ENCODE measurements at places on chromosomes 7 and 10.

- no peak for DNase-seq
Observed at GRCh38 chr7:129771928-129772479, 160.5 kb downstream of the NRF1 start.

GRCh38 chr10:117619223-117619622 is 76.7 kb downstream of the EMX2 start:
- DNase-seq, result no peak

DNA sequence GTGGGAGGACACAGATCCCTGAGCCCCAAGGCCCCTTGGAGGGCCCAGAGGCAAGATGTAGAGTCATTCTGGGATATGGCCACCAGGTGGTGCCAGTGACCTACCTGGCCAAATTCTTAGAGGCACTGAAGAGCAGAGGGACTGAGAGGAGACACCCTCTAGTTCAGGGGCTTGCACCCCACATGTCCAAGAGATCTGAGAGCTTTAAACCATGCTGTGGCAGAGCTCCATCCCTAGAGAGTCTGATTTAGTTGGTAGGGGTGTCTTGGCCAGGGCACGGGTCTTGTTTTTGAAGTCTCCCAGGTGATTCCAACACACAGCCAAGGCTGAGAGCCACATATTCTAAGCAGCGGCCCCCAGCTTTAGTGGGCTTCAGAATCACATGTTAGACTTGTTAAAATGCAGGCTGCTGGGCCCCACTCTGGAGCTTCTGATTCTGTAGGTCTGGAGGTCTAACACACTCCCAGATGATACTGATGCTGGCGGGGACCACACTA is 52.5 kb downstream of the PRF1 start:
- peak; percentile 78 for DNase-seq

GRCh38 chr10:104774234-104774633 is 133.1 kb downstream of the SORCS3 start:
- no peak for DNase-seq

DNA sequence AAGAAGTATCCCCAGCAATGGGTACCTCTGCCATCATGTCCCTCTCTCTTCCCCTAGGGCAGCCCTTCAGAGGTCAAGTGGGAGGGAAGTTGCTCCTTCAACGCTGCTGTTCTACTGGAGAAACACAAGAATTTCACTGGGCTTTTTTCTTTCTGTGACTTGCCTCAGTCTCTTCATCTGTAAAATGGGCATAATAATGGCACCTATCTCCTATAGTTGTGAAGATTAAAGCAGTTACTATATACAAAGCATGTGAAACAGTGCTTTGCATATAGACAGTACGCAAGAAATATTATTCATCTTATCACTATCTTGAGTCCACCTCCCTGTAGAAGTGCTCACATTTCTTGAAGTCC is 1.6 kb upstream of the NPFFR1 start:
- DNase-seq, result no peak

DNA sequence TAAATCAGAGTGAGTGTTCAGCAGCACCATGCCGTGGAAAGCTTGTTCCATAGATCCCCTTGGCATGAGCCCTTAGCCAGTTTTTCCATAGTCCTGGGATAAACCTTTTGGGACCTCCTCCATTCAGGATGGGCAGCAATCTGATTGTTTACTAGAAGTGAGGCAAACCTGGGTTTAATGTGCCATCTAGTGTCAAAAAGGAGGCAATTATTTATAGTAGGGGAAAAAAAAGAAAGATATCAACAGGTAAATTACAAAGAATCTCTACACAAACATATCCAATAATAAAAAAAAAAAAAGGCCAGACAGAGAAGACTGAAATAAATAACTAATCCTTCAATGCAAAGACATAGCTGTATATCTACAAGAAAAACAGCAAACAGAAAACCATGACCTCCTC is 229.0 kb upstream of the STK17A start:
- DNase-seq, result no peak

DNA sequence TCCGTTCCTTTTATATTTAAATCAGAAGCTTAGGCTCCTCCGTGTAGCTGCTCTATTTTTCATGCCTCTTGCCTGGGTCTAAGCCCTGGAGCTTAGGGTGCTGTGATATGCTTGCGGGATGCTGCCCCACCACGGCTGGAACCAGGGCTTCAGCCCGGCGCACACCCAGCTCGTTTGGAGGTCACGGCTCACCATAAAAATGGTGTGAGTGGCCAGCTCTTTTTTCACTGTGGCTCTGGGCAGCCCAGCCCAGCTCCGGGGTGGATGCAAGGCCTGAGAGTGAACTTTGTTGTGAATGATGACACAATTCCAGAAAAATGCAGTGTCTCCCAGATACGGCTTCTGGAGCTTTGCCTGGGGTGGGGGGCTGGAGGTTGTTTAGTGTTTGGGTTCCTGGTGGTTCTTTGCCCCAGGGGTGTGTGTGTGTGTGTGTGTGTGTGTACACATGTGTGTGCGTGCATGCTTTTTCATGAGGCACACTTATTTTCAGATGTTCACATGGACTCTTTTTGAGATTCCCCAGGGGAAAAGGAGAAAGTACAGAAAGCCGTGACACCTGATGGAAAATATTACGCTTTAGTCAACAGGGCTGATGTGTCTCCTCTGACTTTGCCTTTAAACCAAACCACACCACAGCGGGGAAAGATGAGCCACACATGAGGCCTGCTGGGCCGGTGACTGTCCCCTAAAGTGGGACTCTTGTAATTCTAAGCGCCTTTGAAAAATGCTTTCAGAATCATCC is 46.2 kb downstream of the GRK5 start:
- no peak for DNase-seq

DNA sequence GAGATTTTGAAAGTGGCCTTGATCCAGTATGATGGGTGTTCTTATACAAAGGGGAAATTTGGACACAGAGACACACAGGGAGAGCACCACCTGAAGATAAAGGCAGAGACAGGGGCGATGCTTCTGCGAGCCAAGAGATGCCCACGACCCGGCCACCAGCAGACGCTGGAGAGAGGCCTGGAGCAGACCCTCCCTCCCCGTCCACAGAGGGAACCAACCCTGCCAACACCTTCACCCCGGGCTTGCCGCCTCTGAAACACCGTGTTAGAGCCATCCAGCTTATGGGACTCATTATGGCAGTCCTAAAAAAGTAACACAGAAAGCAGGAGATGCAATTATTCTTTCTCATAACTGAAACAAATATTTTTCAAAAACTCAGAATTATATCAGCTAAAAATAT is 303.3 kb upstream of the SHH start:
- DNase-seq, result no peak

DNA sequence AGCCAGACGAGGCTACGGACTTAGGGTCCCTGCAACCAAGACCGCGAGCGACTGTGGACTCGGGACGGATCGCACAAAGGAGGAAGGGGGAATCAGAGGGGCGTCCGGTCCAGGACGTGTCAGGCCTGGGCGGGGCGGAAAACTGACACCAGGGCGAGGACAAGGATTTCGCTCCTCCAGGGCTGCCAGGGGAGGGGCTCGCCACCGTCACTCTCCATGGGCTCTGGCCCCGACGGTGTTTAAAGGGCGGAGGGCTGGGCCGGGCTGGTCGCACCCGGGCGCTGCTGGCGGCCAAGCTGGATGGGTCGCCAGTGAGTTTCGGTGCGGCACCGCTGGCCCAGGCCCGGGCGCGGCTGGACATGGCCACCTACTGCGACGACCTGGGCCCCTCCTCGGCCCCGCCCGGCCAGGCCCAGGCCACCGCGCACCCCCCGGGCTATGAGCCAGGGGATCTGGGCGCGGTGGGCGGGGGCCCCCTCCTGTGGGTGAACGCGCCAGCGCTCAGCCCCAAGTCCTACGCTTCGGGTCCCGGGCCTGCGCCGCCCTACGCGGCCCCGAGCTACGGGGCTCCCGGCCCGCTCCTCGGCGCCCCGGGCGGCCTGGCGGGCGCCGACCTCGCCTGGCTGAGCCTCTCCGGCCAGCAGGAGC is at the start of gene FOXI2:
TSS of gene FOXI2 (plus strand) at position 271 of the 648 bp plus-strand sequence. CDS start at position 360, 89 bp downstream.
- no peak for DNase-seq

DNA sequence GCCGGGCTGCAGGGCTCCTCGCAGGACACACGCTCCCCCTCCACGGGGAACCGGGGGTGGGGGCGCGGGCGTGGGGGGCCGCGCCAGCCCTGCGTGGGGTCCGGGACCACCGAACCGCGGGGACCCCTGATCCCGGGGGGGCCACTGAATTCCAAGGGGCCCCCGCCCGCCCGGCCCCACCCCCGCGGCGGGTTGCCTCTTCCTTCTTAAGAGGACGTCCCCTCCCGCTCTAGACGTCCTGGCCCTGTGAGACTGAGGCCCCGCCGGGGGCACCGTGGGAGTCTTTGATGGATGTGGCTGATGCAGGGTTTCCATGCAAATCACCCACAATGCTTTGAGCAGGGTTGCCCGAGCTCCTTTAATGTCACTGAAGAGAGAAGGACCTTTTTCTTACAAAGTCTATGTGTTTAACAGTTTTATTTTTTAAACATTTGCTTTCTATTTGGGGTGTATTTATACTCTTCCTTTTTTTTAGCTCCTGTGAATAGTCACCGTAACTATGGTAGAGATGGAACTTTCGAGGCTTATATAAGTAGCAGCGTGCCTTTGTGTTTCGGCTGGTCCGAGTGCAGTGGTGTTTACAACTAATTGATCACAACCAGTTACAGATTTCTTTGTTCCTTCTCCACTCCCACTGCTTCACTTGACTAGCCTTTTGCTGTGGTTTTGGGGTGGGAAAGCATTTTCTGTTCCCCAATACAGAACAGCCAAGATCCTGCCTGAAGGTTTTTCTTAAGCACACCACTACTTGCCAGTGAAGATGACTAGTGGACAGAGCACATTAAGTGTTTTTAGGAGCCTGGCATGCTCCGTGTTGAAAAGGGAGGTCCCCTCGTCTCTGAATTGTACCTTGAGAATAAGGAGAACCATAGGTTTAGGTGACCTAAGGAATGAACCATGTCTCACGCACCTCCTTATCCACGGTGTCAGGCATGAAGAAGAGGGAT is 44.8 kb downstream of the PDIA4 start:
- DNase-seq, result peak; percentile 92

DNA sequence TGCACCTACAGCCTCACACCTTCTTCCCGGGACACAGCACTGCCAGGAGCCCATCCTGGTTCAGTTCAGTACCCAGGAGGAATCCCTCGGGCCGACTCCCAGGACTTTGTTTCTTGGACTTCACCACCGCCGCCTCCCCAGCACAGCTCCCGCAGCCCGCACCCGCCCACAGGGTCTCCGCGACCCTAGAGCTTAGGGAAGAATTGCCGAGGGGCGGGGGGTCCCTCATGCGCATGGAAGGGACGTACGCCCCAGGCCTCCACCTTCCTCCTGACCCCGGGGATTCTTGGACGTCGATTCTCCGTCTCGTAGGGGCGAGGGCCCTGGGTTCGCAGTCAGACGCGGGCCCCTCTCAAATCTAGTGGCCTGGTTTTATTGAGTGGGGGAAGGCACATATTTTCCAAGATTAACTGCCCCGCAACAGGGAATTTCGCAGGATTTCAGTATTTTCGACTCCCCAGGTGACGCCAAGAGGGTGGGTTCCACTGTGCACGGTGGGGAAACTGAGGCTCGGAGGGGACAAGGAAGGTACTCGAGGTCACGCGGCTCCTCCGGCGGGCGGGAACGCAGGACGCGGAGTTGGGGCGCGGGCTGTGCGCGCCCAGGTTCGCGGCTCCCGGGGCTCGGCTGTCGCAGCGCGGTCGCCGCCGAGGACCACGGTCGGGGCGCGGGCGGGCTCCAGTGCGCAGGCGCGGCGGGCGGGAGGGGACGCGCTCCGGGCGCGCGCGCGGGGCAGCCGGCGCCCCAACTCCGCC is at the start of gene ADCY1:
TSS of gene ADCY1 (plus strand) at position 708 of the 755 bp plus-strand sequence. CDS start 176 bp downstream, outside the sequence.
- DNase-seq, result no peak

DNA sequence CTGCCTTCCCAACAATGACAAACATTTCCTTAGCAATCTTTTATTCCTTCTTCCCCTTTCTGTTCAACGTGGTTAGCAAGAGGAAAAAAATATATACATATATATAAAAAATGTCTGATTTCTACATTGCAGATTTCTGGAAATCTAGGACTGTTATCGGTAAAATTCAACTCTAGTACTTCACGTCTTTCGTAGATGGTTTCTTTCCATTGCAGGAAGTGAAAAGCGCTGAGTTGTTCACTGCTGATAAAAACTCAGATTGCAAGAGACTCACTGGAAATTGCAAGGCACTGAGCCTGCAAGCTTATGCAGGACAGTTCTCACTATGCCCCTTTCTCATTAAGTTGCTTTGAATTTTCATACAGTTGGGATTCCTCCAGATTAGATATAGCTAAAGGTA is 23.9 kb downstream of the KIN start:
- DNase-seq, result no peak

DNA sequence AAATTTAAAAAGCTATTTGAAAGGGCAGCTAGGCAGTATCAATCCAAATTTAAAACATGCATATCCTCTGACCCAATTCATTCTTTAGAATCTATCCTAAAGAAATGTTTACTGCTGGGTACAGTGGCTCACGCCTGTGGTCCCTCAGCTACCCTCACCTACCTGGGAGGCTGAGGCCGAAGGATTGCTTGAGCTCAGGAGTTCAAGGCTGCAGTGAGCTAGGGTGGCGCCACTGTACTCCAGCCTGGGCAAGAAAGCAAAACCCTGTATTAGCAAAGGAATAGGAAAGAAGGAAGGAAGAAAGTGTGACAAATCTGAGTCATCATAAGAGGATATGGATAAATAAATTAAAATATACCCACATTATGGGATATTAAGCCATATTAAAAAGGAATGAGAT is 36.3 kb downstream of the C7orf33 start:
- no peak for DNase-seq

DNA sequence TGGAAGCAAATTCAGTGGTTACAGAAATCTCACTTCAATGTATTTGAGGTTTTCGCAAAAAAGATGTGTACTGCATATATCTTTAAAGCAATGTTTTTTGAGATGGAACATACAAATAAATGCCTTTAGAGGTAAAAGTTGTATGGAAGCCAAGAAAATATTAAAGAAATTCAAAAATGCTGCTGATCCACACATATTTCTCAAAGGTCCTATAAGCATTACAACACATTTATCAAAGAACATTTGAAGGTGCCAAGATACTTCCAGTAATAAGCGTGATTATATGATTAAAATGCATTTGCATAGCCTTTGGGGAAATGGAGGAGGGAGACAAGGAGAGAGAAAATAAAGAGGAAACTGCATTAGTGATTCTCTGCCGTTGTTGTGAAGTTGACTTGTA is 260.1 kb downstream of the BICC1 start:
- no peak for DNase-seq

GRCh38 chr10:117441361-117441760 is 66.1 kb upstream of the PDZD8 start:
- DNase-seq, result no peak

DNA sequence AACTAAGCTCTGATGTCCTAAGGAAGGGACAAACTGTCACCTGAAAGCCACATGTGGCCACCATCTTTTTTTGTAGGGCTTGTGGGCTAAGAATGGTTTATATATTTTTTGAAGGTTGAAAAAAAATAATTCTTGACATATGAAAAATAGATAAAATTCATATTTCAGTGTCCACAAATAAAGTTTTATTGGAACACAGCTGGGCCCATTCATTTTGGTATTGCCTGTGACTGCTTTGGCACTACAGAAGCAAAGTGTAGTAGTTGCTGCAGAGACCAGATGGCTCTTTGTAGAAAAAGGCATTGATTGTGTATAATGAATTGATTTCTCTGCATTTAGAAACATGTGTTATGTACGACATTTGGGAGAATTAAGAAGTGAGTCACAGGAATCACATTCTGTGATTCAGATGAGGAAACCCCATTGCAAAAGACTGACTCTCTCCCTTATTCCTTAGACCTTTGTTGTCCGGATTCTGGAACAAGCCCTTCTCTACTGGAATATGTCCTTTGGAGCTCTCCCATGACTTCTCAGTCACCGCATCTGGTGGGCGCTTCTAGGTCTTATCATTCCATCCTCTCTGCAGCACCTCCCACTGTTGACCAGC is 438.7 kb downstream of the LRMDA start:
- no peak for DNase-seq

Measured in NB4 (cell line).